ENCODE measurements at places on chromosomes 2 and 18. TPM values are rescaled to one million over a fixed set of nuclear protein-coding genes. Genes with fewer than 3 reads are reported as not detected.

GRCh38 chr2:65430603-65431420, 1.6 kb downstream of the SPRED2 start:
- H3K27ac ChIP-seq: no peak overlapping the region
- peak; percentile 71 for DNase-seq
- H3K4me1 ChIP-seq: peaks cover 10% of the 10 kb centered on the region
- H3K36me3 ChIP-seq: no peaks in the 10 kb centered on the region
- H3K27me3 ChIP-seq: peaks cover 2% of the 10 kb centered on the region

- H3K4me1 ChIP-seq: peaks cover 68% of the 10 kb centered on the region
- H3K4me3 ChIP-seq: peak overlapping the region; percentile 68
- no peaks in the 10 kb centered on the region for H3K36me3 ChIP-seq
- H3K27ac ChIP-seq: peak overlapping the region; percentile 86
- no peaks in the 10 kb centered on the region for H3K27me3 ChIP-seq
- peak; percentile 67 for DNase-seq
These were observed 39.4 kb downstream of the MAP4K4 start for GRCh38 chr2:101736861-101737291.

GRCh38 chr2:211354481-211354880, 798.1 kb downstream of the CPS1 start:
- H3K27me3 ChIP-seq: no peaks in the 10 kb centered on the region
- H3K4me1 ChIP-seq: no peaks in the 10 kb centered on the region
- no peak for DNase-seq
- no peak overlapping the region for H3K4me3 ChIP-seq
- no peak overlapping the region for H3K27ac ChIP-seq

TET3 gene
- 29.3 TPM for total RNA-seq

TUBA4B gene
- not detected for total RNA-seq

ORMDL1 gene
- 94.4 TPM for total RNA-seq

DNA sequence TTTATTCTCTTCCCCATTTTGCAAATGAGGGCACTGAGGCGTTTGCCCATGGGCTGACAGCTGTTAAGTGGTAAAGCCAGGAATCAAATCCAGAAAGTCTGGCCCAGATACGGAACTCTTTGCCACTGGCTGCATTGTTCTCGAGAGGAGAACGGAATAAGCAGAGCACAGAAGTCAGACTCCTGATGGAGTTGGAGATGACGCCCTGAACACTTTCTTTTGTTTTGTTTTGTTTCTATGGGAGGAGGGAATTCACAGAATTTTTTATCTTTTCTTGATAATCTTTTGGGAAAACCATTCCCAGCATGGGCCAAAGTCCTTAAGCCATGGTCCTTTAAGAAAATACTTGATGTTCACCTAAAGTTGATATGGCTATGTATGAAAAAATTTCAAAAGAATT, 322.2 kb downstream of the RDH14 start:
- H3K4me1 ChIP-seq: no peaks in the 10 kb centered on the region
- no peak overlapping the region for H3K27ac ChIP-seq
- H3K4me3 ChIP-seq: no peak overlapping the region
- H3K27me3 ChIP-seq: no peaks in the 10 kb centered on the region
- no peak for DNase-seq

- no peaks in the 10 kb centered on the region for H3K4me1 ChIP-seq
- H3K4me3 ChIP-seq: no peak overlapping the region
- H3K36me3 ChIP-seq: no peaks in the 10 kb centered on the region
- no peak for DNase-seq
These were observed 48.6 kb downstream of the KLHL14 start for GRCh38 chr18:32724071-32724749.

GAL3ST2 gene
- 2.8 TPM for total RNA-seq

GRCh38 chr2:25279091-25279651, 62.6 kb downstream of the DNMT3A start:
- H3K4me3 ChIP-seq: peak overlapping the region; percentile 22
- H3K27me3 ChIP-seq: no peaks in the 10 kb centered on the region
- no peaks in the 10 kb centered on the region for H3K36me3 ChIP-seq
- peak overlapping the region; percentile 49 for H3K27ac ChIP-seq
- DNase-seq: no peak

DNA sequence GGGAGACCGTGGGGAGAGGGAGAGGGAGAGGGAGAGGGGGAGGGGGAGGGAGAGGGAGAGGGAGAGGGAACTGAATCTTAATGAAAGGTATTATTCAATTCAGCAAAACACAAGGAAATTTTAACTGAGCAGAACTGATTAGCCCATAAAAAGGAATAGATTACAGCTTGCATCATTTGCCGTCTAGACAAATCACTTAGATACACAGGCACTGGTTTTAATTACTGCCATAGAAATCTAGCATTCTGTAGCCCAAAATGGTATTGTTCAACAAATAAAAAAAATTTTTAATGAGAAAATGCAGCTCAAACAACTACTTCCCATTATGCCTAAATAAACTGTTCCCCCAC, 7.9 kb upstream of the KCNF1 start:
- H3K27ac ChIP-seq: no peak overlapping the region
- H3K27me3 ChIP-seq: peaks cover 7% of the 10 kb centered on the region
- no peak for DNase-seq
- no peaks in the 10 kb centered on the region for H3K36me3 ChIP-seq
- no peaks in the 10 kb centered on the region for H3K4me1 ChIP-seq

- peaks cover 7% of the 10 kb centered on the region for H3K36me3 ChIP-seq
- DNase-seq: no peak
- no peak overlapping the region for H3K4me3 ChIP-seq
- H3K27me3 ChIP-seq: peaks cover 8% of the 10 kb centered on the region
- no peak overlapping the region for H3K27ac ChIP-seq
- no peaks in the 10 kb centered on the region for H3K4me1 ChIP-seq
These were observed 29.5 kb upstream of the IL1R2 start for GRCh38 chr2:101962309-101962708.

DNA sequence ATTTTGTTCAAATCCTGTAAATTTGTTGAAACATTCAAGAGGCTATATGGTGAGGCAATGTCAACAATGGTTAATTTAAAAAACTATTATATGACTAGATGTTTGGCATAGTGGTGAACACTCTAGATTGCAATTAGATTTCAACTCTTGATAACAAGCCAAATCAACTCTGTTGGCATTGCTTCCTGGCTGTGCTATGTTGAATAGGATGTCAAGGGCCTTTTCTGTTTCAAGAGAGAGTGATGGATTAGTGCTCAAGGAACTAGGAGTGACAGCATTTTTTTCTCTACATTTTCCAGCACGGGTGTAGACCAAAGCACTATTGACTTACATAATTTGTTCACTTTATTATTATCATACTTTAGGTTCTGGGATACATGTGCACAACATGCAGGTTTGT, 172.4 kb upstream of the KCNH7 start:
- peaks cover 6% of the 10 kb centered on the region for H3K36me3 ChIP-seq
- no peak overlapping the region for H3K4me3 ChIP-seq
- H3K27ac ChIP-seq: no peak overlapping the region

GRCh38 chr2:202204855-202205254, 33.5 kb downstream of the SUMO1 start:
- H3K4me3 ChIP-seq: no peak overlapping the region
- peaks cover 9% of the 10 kb centered on the region for H3K36me3 ChIP-seq
- peaks cover 6% of the 10 kb centered on the region for H3K4me1 ChIP-seq
- H3K27ac ChIP-seq: no peak overlapping the region
- H3K27me3 ChIP-seq: no peaks in the 10 kb centered on the region

ZNF638 gene
- 135 TPM for total RNA-seq

DNA sequence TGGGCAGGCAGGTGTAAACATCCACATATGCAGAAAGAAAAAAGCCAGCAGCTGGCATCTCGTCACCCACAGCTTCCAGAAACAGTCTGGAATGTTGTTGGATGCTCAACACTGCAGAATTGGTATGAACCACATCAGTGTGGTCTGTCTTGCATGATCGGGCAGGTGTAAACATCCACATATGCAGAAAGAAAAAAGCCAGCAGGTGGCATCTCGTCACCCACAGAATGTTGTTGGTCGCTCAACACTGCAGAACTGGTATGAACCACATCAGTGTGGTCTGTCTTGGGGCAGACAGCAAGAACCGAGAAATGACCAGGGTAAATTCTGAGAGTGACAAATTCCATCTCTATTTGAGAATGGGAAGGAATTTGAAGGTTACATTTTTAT, 39.6 kb downstream of the DOCK10 start:
- peaks cover 15% of the 10 kb centered on the region for H3K36me3 ChIP-seq
- H3K27ac ChIP-seq: peak overlapping the region; percentile 76
- DNase-seq: no peak
- H3K27me3 ChIP-seq: no peaks in the 10 kb centered on the region
- H3K4me3 ChIP-seq: peak overlapping the region; percentile 59
- H3K4me1 ChIP-seq: peaks cover 68% of the 10 kb centered on the region

CYRIA gene
- total RNA-seq: 13.3 TPM

DNA sequence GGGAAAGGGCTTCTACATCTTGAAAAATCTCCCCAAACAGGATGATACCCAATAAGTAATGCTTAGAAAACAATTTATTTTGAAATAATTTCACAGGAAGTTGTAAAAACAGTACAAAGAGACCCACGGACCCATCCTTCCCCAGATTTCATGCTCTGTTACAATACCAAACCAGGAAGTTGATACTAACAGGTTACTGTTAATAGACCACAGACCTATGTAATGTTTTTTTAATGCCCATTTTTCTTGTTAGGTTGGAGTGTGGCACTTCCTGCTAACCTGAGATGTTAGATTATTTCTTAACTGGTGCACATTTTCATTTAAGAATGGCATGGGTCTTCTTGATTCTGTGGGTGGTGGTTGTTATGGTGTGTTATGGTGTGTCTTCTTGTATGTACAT, 21.4 kb upstream of the MGAT5 start:
- DNase-seq: no peak
- peak overlapping the region; percentile 82 for H3K27ac ChIP-seq
- peaks cover 81% of the 10 kb centered on the region for H3K4me1 ChIP-seq
- peak overlapping the region; percentile 80 for H3K4me3 ChIP-seq
- no peaks in the 10 kb centered on the region for H3K27me3 ChIP-seq

- H3K4me1 ChIP-seq: no peaks in the 10 kb centered on the region
- H3K36me3 ChIP-seq: no peaks in the 10 kb centered on the region
- no peak overlapping the region for H3K27ac ChIP-seq
- no peak for DNase-seq
- no peak overlapping the region for H3K4me3 ChIP-seq
These were observed 15.5 kb downstream of the VIL1 start for GRCh38 chr2:218434456-218434855.

- H3K36me3 ChIP-seq: peaks cover 7% of the 10 kb centered on the region
- no peaks in the 10 kb centered on the region for H3K27me3 ChIP-seq
- H3K4me3 ChIP-seq: peak overlapping the region; percentile 40
- H3K4me1 ChIP-seq: peaks cover 47% of the 10 kb centered on the region
- no peak for DNase-seq
These were observed 14.9 kb downstream of the LPIN2 start for GRCh38 chr18:2997846-2998564.

DNA sequence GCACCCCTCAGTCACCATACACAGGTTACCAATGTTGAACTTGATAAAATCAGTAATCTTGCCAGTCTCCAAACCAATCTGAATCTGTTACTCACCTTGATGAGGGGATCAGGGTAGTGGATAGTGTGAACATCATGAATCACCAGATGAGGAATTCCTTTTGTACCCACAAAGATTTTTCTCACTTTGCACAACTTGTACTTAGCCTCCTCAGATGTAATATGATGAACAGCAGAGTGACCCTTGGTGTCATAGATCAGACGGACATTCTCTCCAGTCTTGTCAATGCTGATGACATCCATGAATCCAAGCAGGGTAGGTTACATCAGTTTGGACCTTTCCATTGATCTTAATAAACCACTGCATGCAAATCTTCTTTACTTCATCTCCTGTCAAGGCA, 54.7 kb downstream of the MDH1 start:
- H3K4me3 ChIP-seq: no peak overlapping the region
- no peaks in the 10 kb centered on the region for H3K4me1 ChIP-seq
- H3K36me3 ChIP-seq: peaks cover 6% of the 10 kb centered on the region
- no peak for DNase-seq
- H3K27me3 ChIP-seq: peaks cover 22% of the 10 kb centered on the region
- no peak overlapping the region for H3K27ac ChIP-seq

DNA sequence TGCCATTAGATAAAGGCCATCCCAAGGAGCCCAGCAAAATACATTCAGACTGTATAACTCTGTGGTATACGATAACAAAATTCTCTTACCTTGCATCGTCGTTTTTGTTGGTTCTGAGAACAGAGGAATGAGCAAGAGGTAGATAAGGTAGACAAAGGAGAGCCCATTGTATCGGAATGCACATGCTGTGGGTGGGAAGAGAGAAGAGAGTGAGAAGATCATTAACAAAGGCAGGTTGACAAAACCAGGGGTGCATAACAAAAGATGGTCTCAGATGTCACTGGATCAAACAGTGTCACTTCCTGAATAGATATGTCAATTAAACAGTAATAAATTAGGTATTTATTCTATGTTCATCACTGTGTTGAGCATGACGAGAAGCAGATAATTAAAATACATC, 83.3 kb downstream of the PIEZO2 start:
- H3K27ac ChIP-seq: no peak overlapping the region
- no peaks in the 10 kb centered on the region for H3K27me3 ChIP-seq
- H3K4me1 ChIP-seq: no peaks in the 10 kb centered on the region

GRCh38 chr2:176763130-176763529, 449.5 kb upstream of the HNRNPA3 start:
- peaks cover 15% of the 10 kb centered on the region for H3K27me3 ChIP-seq
- no peaks in the 10 kb centered on the region for H3K4me1 ChIP-seq
- no peak overlapping the region for H3K27ac ChIP-seq

LIMS2 gene
- total RNA-seq: not detected

ELMOD3 gene
- total RNA-seq: 19.9 TPM

ALPP gene
- not detected for total RNA-seq
